ENCODE measurements at places on chromosomes 2 and 18. TPM values are rescaled to one million over a fixed set of nuclear protein-coding genes. Genes with fewer than 3 reads are reported as not detected.

- H3K27me3 ChIP-seq, result no peaks in the 10 kb centered on the region
- H3K4me1 ChIP-seq, result no peaks in the 10 kb centered on the region
- no peak overlapping the region for H3K4me3 ChIP-seq
- DNase-seq, result no peak
Measured at GRCh38 chr18:75248426-75249174, 38.0 kb downstream of the TSHZ1 start.

Gene OR6B2
- not detected for total RNA-seq

GRCh38 chr2:6956566-6956965, 39.4 kb downstream of the RNF144A start:
- H3K4me1 ChIP-seq, result peaks cover 10% of the 10 kb centered on the region
- no peak overlapping the region for H3K27ac ChIP-seq
- no peak for DNase-seq
- no peaks in the 10 kb centered on the region for H3K36me3 ChIP-seq
- no peak overlapping the region for H3K4me3 ChIP-seq

- H3K27me3 ChIP-seq, result no peaks in the 10 kb centered on the region
- H3K4me3 ChIP-seq, result no peak overlapping the region
- no peaks in the 10 kb centered on the region for H3K36me3 ChIP-seq
- no peaks in the 10 kb centered on the region for H3K4me1 ChIP-seq
- DNase-seq, result no peak
- H3K27ac ChIP-seq, result no peak overlapping the region
Measured at GRCh38 chr2:130150181-130151144, 5.6 kb upstream of the CCDC74B start.

DNA sequence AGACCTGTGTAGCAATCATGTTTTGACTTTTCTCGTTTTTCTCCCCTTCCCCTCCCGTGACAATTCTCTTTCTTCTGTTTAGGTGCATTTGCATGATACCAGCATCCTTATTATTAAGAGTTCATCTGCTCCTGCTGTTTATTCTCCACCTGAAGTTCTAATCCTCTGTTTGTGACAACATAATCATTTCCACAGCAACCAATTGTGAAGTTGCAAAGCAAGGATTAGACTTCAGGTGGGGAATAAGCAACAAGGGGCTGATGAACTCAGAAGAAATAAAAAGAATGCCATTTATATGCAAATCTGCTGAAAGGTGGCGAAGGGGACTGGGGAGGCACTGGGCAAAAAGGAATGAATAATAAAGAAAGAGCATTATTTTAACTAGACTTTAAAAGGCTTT, 124.8 kb upstream of the LINC00305 start:
- no peak overlapping the region for H3K4me3 ChIP-seq
- DNase-seq, result peak; percentile 14
- peak overlapping the region; percentile 67 for H3K27ac ChIP-seq

DNA sequence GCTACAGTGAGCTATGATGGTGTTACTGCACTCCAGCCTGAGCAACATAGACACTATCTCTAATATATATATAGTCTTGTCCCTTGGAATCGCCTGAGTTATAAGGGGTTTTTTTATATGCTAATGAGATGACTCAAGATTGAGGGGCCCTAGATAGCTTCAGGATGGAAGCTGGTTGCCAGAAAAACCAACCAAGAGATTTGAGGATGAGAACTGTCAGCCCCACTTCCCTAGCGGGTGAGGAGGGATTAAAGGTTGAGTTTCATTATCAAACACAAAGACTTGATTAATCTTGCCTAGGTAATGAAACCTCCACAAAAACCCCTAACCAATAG, 12.6 kb upstream of the GALM start:
- no peaks in the 10 kb centered on the region for H3K36me3 ChIP-seq
- no peaks in the 10 kb centered on the region for H3K4me1 ChIP-seq
- H3K27ac ChIP-seq, result no peak overlapping the region
- no peaks in the 10 kb centered on the region for H3K27me3 ChIP-seq
- H3K4me3 ChIP-seq, result no peak overlapping the region

Gene HOXD12
- total RNA-seq, result not detected

GRCh38 chr2:85415980-85416650, 2.4 kb upstream of the SH2D6 start:
- no peaks in the 10 kb centered on the region for H3K36me3 ChIP-seq
- H3K4me3 ChIP-seq, result no peak overlapping the region

Gene RTKN
- total RNA-seq, result 11.4 TPM

DNA sequence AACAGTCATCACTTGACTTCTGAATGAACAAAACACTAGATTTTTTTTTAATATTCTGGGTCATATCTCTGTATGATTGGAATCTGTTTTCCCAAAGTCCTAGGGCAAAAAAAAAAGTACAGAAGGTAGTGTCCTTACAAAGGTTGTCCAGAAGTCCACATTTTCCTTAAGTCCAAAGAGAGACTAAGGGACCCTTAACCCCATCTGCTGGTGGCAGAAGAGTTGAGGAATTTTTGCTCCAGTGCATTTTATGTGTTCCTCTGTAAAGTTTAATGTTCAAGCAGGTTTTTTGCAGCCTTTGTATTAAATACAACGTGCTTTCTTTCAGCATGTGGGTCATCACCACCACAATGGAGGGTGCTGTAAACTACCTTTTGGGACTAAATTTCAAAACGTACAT, 215.9 kb downstream of the SP3 start:
- H3K36me3 ChIP-seq, result no peaks in the 10 kb centered on the region
- H3K27ac ChIP-seq, result no peak overlapping the region
- H3K4me3 ChIP-seq, result no peak overlapping the region
- peak; percentile 29 for DNase-seq

Gene MAP3K19
- not detected for total RNA-seq

DNA sequence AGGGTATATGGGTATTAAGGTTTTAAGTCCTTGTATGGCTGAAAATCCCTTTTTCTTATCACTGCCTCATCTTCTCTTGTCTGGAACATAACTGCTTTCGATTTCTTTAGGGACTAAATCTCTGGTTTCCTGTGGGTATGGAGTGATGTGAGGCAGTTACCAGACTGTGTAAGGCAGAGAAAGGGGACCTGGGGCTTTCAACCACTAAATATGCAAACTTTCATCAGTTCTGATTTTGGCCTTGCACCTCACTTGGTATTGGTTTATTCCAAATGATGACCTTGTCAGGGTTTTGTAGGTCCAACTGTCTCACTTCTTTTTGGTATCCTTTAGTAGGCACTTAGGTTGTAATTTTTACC, 9.3 kb downstream of the MAP4K4 start:
- H3K4me1 ChIP-seq, result no peaks in the 10 kb centered on the region
- no peak overlapping the region for H3K4me3 ChIP-seq
- no peak for DNase-seq
- H3K27ac ChIP-seq, result no peak overlapping the region
- no peaks in the 10 kb centered on the region for H3K36me3 ChIP-seq

GRCh38 chr2:100641125-100641435, 78.3 kb downstream of the PDCL3 start:
- H3K4me3 ChIP-seq, result no peak overlapping the region
- H3K27ac ChIP-seq, result no peak overlapping the region
- no peaks in the 10 kb centered on the region for H3K27me3 ChIP-seq

- no peaks in the 10 kb centered on the region for H3K36me3 ChIP-seq
- H3K27ac ChIP-seq, result no peak overlapping the region
- DNase-seq, result no peak
- H3K27me3 ChIP-seq, result no peaks in the 10 kb centered on the region
- H3K4me3 ChIP-seq, result no peak overlapping the region
Measured at GRCh38 chr2:135037831-135038230, 9.4 kb downstream of the MAP3K19 start.

DNA sequence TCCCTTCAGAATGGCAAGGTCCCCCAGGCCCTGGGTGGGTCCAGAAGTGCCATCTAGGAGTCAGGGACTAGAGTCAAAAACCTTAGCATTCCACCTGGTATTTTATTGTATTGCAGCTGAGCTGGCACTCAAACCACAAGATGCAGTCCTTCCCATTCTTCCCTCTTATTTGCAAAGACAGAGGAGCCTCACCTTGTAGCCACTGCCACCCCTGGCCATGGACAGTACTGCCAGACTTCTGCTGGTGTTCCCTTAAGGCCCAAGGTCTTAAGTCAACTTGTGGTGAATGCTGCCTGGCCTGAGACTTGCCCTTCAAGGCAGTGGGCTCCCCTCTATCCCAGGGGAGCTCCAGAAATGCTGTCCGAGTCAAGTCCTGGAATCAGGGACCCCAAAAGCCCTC, 6.9 kb downstream of the UGT1A10 start:
- no peak overlapping the region for H3K4me3 ChIP-seq
- no peaks in the 10 kb centered on the region for H3K27me3 ChIP-seq
- H3K4me1 ChIP-seq, result no peaks in the 10 kb centered on the region

DNA sequence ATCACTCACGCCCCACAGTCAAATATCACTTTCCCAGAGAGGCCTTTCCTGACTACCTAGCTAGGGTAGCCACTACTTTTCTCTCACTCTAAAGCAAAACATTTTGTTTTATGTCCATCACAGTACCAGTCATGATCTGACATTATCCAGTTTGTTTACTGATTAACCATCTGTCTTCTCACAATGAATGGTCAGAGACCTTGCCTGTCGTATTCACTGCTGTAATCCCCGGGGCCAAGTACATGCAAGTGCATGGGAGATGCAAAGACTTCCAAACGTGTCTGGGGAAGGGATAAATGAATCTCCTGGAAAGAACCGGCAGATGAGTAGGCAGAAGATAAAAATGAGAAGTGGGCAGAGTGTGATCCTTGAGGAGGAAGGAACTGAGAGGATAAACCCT, 39.7 kb downstream of the THUMPD2 start:
- DNase-seq, result no peak
- H3K27ac ChIP-seq, result no peak overlapping the region
- peaks cover 18% of the 10 kb centered on the region for H3K4me1 ChIP-seq
- peaks cover 6% of the 10 kb centered on the region for H3K36me3 ChIP-seq

GRCh38 chr2:39120521-39120770, 405 bp downstream of the SOS1 start:
- DNase-seq, result no peak
- no peaks in the 10 kb centered on the region for H3K36me3 ChIP-seq
- H3K4me3 ChIP-seq, result peak overlapping the region; percentile 86
- H3K27ac ChIP-seq, result peak overlapping the region; percentile 97
